ENCODE measurements at places on chromosomes 6 and 20.
A peak's percentile ranks its signal among the peaks of the same experiment; 100 is the strongest.

DNA sequence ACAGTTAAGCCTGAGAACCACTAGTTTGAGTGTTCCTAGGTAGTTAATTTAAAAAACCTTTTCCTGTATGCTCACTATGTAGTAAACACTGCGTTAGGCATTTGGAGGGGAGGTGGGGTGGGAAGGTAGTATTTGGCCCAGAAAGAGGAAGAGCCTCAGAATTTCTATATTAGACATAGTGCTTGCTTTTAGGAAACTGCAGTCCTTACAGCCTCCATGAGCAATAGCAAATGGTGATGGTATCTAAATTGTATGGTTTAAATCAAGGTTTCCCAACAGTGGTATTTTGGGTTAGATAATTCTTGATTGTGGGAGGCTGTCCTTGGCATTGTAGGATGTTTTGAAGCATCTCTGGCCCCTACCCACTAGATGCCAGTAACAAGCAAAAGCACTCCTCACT, 61.5 kb upstream of the RIPOR2 start:
- DNase-seq: no peak

DNA sequence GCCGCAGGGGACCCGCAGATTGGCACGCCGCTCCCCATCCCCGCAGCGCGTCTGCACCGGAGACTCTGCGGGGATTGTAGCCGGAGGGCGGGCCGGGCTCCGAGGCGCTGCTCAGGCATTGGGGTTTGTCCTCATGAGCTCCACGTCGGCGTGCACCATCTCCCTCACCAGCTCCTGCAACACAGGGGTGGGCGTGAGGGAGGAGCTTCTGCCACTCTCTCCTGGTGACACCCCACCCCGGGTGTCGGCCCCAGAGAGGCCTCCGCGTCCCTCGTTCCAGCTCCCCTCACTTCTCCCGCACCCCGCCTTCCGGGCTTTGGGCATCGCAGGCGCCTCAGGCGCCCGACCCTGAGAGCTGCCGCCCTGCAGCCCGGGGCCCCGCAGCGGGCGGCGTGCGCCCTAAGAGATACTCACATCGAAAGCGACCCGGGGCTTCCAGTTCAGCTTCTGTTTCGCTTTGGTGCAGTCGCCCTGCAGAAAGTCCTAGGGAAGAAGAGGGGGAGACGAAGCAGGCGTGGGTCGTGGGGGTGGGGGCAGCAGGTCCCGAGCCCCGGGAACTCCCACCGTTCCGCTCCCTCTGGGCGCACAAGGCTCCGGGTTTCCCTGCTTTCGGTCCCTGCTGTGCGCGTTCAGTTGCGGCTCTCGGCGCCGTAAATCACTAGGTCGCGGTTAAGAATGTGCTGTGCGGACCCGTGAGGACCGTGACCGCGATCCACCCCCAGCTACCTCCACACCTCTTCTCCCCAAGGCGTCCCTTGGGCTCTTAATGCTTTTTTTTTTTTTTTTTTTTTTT, 14.5 kb downstream of the FOXC1 start:
- no peak for DNase-seq

- no peak for DNase-seq
Observed at GRCh38 chr6:104326173-104327001, 533.3 kb downstream of the HACE1 start.

GRCh38 chr6:115524821-115525220, 535.9 kb downstream of the FRK start:
- DNase-seq: no peak

- DNase-seq: no peak
Observed at GRCh38 chr6:17318435-17319165, 37.4 kb downstream of the RBM24 start.

DNA sequence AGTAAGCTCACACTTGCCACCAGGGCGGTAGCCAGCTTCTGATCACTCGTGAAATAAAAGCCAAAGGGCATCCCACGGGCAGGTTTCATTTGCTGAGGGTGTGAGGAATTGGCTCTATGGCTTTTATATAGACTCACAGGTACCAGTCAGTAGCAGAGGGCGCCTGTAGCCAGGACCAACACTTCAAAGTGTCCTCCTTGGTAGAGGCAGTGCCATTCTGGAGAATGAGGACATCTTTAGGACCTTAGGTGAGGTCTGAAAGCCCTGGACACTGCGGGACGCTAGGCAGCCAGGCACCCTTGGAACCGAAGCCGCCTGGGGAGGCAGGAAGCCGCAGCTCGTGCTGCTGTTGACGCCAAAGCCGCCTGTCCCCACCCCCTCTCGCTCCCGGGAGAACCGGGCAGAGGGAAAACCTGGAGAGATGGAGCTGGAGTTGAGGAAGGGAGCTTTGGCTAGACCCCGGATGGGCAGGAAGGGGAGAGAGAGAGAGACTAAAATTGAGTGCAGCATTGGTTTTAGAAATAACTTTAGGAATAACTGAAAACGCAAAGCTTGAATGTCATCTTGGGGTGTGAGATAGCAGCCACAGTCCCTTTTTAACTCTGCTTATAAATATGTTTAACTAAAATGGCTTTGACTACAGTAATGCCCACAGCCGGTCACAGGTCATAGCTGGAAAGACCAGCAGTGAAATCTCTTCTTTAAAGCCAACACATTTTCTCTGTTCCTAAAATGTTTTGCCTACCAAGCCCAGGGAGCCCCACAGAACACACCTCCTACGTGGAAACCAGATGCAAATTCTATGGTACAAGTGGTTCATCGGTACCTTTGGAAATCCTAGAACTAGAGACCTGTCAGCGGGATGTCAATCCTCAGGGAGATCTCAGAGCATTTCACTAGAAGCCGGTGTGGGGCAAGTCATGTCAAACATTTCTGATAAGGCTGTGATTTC, 128.5 kb upstream of the CDYL start:
- DNase-seq: peak; percentile 7

GRCh38 chr6:14664621-14665315, 547.2 kb downstream of the CD83 start:
- DNase-seq: no peak

DNA sequence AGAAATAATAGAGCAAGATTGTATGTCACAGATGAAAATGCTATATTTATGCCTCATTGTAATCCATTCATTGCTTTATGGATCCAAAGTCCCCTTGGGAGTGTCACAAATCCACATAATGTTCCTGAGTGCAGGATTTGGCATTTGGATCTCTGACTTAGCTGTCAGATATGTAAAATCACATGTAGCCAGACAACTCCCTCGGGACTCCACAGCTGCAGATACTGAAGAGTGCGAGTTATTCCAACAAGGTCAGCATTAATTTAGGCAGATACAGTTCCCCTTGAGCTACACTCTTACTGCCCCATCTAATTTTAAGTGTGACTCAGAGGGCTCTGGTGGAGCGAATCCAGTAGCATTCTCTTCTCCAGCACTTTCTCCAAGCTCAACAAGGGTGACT, 433.2 kb downstream of the CD83 start:
- no peak for DNase-seq

GRCh38 chr6:5645328-5646290, 361.1 kb downstream of the NRN1 start:
- no peak for DNase-seq

DNA sequence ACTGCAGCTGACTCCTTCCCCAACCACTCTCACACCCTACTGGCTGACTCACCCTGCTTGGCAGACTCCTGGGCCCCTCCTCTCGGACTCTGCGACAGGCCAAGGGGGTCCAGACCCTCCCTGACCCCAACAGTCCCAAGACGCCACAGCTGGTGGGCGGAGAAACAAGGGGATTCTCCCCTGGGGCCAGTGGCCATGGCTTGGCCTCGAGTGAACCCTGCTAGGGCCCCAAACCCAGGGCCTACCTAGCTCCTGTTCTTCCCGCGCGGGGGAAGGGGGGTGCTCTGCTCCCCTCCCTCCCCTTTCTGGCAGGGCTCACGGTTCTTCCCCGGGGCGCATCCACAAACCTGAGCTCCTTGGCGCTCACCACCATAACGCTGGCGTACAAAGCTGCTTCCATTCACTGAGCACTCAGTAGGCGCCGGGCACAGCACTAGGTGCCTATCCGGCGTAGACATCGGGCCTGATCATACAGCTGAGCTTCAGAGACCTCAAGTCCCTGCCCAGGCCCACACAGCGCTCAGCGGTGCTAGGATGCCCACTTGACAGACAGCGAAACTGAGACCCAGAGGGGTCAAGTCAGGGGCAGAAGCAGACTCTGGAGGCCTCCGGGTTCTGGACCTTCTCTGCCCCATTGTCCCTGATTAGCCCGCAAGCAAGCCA, 597 bp downstream of the ADA start:
- DNase-seq: peak; percentile 51

DNA sequence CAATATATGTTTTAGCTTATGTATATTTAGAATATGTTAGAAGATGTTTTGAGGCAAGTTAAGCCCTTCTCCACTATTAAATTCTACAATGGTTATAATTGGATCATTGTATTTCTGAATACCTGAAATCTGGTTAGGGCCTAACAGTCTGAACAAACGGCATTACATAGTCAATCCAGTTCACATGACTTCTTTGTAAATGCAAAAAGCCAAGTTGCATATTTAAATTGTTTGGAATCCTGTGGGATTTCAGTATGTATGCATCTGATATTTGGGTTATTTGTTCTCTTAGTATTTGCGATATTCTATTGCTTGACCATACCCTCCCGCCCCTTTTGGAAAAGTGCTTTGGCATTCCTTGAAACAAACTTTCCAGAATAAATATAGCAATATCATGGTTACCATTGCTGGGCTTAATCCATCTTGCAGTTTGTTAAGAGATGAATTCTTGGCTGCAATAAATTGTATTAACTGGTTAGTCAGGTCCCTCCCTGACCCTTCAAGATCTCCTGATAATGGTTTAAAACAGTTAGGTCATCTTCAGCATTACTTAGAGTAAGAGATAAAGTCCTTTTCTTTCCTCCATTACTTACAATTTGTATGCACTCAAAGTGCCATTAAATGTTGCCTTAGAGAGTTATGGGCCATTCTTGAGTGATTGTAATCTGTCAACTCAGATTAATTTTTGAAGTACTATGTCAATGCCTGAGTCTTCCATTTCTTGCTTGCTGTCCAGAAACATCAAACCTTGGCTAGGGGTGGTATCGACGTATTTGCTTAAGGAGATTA, 36.5 kb downstream of the LRRC1 start:
- no peak for DNase-seq

GRCh38 chr20:62692801-62693523, 15.7 kb upstream of the NTSR1 start:
- DNase-seq: no peak

DNA sequence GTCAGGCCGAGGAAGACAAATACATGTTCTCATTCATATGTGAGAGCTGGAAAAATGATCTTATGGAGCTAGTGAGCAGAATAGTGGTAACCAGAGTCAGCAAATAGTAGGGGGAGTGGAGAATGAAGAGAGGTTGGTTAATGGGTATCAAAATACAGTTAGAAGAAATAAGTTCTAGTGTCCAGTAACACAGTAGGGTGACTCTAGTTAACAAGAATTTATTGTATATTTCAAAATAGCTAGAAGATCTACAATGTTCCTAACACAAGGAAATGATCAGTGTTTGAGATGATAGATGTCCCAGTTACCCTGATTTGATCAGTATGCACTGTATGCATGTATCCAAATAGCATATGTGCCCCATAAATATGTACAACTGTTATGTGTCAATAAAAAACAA, 128.4 kb downstream of the BCKDHB start:
- no peak for DNase-seq

GRCh38 chr6:83303426-83303825, 110.3 kb downstream of the RWDD2A start:
- no peak for DNase-seq

DNA sequence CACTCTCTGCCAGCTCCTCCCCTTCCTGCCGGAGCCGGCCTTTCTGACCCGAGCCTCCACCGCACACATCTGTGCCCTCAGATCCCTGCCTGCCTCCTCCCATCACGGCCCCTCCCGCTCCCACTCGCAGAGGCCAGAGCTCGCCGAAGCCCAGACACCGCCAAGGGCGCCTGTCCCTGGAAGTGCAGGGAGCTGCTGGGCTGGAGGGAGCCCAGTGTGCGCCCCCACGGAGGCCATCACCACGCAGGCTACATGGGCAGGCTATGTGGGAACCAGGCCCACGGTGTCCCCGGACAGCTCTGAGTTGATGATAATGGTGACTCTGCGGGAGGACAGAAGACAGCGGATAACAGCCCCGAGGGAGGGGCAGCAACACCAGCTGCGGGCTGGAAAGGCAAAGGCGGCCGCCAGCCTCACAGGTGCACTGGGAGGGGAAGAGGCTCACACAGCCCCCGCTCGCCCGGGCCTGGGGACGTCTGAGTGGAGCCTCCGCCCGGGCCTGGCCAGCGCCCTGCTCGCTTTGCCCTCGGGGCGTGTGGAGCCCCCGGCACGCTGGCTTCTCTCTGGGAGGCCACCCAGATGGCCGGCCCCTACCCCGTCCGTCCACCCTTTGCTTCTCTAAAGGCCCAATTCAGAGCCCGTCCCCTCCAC, 154.9 kb downstream of the DLL1 start:
- DNase-seq: no peak

DNA sequence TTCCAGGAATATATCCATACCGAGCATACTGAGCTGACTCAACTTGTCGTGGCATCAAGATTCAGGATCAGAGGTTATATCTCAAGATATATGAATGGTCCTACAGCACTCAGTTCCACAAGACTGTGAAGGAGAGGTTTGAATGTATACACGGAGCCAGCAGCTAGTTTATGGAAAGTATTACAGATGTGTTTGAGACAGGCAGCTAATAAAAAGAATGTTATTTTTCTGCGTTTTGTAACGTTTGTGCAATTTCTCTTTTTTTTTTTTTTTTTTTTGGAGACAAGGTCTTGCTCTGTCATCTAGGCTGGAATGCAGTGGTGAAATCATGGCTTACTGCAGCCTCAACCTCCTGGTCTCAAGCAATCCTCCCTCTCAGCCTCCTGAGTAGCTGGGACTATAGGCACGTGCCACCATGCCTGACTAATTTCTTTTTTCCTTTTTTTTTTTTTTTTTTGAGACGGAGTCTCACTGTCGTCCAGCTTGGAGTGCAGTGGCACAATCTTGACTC, 3.4 kb upstream of the FAM110A start:
- no peak for DNase-seq

GRCh38 chr6:100257793-100258395, 206.8 kb downstream of the SIM1 start:
- no peak for DNase-seq

GRCh38 chr6:47897247-47897646, 115.4 kb downstream of the OPN5 start:
- no peak for DNase-seq

GRCh38 chr6:5175635-5176034, 85.1 kb downstream of the LYRM4 start:
- DNase-seq: no peak

- no peak for DNase-seq
Observed at GRCh38 chr6:150466196-150466595, 97.4 kb downstream of the IYD start.

- DNase-seq: no peak
Observed at GRCh38 chr6:40410821-40411220, 176.3 kb downstream of the LRFN2 start.

- no peak for DNase-seq
Observed at GRCh38 chr20:3901706-3902440, 12.7 kb downstream of the PANK2 start.

GRCh38 chr6:151007076-151007475, 141.6 kb downstream of the MTHFD1L start:
- DNase-seq: no peak

DNA sequence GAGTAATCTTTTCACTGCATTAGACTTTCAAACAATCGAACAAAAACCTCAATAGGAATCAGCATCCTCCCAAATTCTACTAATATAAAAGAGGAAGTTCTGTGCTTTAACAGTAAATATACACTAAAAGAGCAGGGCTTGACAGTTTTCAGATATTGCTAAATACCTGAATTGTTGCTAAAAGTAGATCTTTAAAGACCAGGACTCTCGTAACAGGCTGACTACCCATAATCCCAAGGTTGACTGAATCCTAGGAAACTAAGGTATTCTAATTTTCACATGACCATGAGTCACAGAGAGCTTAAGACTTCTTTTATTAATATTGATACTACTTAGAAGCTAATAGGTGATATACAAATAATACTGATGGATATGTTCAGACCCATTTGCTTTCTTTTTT, 10.1 kb downstream of the CD164 start:
- no peak for DNase-seq

All from stimulated activated CD4-positive, alpha-beta T cell treated with anti-CD3 and anti-CD28 coated beads, Interleukin-4, amount 100 ng/mL, for 1 hour (primary cell).